ENCODE measurements at places on chromosomes 4 and X.
A peak's percentile ranks its signal among the peaks of the same experiment; 100 is the strongest.

DNA sequence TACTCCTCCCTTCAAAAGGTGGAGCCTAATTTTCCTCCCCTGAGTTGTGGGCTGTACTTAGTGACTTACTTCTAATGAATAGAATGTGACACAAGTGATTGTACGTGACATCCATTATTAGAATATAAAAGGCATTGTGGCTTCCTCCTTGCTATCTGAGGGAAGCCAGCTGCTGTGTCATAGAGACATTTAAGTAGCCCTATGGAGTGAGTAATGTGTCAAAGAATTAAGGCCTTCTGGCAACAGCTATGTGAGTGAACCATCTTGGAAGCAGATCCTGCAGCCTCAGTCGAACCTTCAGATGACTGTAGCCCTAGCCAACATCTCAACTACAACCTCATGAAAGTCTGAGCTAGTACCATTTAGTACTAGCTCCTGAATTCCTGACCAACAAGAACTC lies 76.1 kb downstream of the BCOR start:
- no peak for DNase-seq

DNA sequence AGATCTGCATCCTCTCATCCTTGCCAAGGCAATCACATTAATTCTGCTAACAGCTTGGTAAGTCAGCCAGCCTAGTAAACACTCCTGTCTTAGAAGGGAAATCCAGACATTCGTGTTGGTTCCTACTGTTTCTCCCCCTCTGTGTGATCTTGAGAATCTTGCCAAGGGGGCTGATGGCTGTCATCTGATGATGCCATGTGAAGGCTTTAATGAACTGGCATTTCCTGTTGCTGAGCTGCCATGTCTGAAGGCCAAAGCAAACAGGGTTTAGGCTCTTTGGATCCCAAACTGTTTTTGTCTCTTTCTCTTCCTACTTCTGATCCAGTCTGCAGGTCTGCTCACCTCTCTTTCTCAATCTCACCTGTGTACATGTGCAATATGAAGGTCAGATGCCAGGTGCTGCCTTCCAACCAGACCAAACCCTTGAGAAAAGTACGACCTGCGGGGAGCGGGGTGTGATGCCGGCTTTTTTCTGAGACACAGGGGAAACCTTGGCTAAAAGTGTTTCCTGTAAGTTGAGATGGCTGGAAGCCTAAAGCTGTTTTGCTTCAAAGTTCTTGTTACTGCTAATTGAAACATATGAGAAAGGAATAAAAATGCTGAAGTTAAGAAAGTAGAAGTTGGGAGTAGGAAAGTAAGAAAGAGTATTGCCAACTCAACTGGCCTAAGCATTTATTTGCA lies 532.9 kb downstream of the ANKRD50 start:
- no peak for DNase-seq

- DNase-seq: no peak
Observed at GRCh38 chrX:122248681-122249080, 935.4 kb upstream of the GRIA3 start.

GRCh38 chr4:86971355-86971683 lies 36.5 kb downstream of the AFF1 start:
- DNase-seq: no peak

DNA sequence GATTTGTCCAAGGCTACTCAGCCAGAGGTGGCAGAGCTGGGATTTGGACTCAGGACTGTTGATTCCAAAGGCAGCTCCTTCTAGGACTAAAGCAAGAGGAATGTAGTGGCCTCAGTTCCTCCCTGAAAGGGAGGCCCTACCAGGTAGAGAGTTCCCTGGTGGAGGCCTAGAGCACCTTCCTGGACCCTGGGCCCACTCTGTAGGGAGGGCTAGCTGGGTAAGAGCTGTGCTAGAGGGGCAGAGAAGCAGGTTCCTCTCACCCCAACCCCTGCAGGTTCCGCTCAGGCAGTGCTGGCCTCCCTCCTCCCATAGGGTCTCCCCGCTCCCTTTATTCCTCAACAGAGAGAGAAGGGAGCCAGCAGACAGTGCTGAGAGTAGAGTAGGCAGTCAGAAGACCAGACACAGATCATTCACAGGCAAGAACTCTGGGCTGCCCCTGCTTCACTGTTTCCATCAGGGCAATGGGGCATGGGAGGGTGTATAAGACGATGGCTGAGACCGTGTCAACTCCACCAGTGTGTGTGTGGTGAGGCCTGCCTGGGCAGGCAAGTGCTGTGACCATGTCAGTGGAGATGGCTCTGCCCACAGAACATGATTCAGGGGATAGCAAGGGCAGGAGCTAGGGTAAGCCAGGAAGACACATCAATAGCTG lies 12.4 kb upstream of the PJA1 start:
- DNase-seq: no peak

- no peak for DNase-seq
Observed at GRCh38 chr4:24973747-24974601, 56.8 kb downstream of the LGI2 start.

DNA sequence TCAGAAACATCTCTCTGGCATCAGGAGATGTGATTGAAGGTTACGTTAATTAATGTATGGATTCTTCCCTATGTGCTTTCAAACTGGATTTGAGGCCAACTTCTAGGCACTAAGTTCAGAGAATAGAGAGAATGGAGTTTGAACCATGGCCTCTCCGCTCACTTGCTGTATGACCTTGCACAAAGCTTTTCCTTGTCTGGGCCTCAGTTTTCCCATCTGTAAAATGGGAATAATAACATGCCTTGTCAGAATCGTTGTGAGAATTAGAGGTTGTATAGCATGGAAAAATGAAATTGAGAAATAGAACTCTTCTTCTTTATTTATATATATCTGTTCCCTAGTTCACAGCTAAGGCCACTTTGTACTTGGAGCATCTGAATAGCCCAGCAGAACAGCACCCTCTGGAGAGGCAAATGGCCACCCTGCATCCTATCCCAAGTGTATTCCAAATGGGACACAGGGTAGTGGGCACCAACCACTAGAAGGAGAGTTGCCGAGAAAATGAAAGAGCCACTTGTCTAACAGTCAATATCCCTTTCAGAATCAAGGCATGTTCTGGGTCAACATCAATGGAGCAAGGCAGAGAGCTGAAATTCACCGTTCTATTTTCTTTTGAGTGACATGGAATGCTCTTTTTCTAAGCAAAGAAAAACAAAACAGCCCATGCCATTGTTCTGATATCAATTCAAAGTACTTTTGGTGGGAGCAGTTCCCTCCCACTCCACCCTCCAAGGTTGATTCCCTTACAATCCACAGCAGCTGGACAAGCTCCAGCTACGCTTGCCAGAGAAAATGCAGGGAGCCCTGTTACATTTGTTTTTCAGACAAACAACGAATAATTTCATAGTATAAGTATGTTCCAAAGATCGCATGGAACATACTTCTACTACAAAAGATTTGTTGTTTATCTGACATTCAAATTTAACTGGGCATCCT lies 23.3 kb upstream of the MTM1 start:
- no peak for DNase-seq

DNA sequence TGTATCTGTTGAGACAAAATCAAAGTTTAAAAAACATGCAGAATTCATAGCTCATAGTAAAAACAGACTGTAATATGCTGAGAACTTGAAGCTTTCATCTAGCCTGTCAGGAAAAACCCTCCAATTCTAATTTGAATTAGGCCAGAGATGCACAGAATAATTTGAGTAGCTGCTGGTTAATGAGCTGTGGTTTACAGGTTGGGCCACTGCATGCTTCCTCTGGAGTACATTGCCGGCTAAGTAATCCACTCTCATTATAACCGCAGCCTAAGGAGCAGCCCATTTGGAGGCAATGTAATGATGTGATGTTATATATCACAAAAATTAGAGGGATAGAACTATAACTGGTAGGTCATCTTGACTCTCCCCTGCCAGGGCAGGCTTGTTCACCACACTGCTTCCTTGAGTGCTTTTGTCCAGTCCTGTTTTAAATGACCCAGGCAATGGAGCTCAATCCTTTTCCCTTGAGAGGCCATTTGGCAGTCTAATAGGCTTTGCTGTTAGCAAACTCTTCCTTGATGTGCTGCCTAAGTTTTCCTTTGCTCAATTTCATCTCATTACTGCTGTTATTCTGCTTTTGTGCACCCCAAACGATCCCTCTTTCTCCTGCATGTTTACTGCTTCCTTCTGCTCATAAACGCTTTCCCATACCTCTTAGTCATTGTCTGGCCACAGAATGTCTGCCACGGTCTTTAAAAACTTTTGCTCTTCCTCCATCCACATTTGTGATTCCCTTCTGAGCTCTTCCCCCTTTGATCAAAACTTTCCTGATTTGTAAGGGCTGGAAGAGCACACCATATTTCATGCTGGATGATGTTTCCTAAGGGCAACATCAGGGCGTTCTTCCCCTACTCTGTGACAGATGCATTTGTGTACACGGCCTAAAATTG lies 230.9 kb downstream of the C4orf33 start:
- DNase-seq: no peak

- DNase-seq: no peak
Observed at GRCh38 chrX:131301155-131301554, 12.0 kb upstream of the IGSF1 start.

DNA sequence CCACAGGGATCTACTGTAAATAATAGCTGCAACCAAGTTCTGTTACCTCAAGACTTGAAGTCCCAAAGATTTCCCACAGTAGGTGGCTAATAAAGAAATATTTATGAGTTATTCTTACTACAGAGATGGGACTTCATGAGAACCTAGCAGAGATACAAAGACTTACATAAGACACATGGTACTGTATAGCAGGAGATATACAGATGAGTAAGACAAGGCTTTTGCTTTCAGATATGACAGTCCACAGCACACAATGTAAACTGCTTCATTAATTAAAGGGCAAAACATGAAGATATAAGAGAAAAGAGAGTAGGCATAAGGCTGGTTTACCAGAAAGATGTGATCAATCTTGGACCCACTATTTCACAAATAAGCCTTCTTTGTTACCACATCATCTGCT lies 6.6 kb downstream of the ANKRD17 start:
- DNase-seq: no peak

DNA sequence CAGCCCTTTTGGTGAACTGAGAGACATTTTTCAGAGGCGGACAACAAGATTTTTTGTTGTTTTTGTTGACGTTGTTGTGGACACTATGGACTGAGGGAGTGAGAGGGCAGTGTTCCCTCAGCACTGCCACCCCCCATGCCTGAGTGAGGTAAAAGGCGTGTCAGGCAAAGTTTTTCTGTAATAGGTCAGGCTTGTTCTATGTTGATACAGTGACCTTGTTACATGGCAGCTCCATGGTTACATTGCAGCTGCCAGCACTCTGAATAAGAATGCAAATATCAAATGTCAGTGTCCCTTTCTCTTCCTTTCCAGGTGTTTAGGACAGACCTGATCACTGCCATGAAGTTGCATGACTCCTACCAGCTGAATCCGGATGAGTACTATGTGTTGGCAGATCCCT lies 36.6 kb downstream of the JADE1 start:
- no peak for DNase-seq

DNA sequence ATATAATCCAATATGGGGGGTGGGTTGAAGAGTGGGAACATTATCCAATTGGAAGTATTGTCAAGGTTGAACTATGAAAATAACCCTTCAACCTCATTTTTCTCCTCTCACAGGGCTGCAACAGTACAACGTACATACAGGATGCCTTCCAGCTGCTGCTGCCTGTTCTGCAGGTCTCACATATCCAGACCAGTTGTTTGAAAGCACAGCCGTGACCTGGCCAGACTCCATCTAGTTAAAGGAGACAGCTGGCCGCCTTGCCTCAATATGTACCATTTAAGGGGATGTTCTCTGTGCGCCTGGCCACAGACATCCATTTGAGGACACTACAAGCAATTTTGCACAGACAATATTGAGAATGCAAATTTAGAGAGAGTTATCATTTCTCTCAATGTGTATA lies 75.7 kb downstream of the FAM114A1 start:
- DNase-seq: peak; percentile 53

GRCh38 chrX:56788717-56789122 lies 59.7 kb downstream of the NBDY start:
- no peak for DNase-seq

- no peak for DNase-seq
Observed at GRCh38 chr4:74338792-74339333, 26.1 kb upstream of the EREG start.

DNA sequence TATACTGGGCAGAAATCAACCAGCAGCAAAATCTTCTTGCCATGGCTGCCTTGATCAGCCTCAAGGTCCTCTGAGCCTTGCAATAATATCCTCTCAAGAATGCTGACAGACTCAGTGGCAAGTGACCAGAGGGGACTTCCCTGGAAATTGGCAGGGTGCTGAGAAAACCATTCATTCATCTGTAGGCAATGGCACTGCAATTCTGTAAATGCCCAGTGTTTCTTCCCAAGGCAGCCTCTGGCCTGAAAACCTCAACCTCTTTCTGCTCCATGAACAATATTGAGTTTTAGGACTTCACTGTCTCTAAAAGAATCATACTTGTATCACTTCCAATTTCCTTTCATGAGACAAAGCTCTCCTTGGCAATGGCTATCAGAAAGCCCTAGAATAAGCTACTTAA lies 754.3 kb upstream of the TENM3 start:
- no peak for DNase-seq

DNA sequence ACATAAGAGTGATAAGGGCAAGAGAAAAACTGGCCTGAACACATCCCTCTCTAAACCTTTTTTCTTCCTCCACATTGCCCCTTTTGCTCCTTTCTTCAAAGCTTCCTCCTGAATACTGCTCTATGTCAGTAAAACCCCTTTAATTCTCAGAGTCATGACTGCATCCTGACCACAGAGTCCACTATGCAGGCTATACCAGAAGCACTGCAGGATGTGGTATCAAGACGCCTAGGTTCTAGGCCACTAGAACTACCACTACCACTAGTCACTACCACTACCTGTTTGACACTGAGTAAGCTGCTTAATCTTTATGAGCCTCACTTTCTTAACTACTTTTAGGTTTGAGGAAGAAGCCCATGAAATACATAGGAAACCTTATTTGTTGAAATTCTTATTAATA lies 38.7 kb downstream of the ARHGEF9 start:
- DNase-seq: no peak

- no peak for DNase-seq
Observed at GRCh38 chr4:24745172-24745895, 50.0 kb upstream of the SOD3 start.

DNA sequence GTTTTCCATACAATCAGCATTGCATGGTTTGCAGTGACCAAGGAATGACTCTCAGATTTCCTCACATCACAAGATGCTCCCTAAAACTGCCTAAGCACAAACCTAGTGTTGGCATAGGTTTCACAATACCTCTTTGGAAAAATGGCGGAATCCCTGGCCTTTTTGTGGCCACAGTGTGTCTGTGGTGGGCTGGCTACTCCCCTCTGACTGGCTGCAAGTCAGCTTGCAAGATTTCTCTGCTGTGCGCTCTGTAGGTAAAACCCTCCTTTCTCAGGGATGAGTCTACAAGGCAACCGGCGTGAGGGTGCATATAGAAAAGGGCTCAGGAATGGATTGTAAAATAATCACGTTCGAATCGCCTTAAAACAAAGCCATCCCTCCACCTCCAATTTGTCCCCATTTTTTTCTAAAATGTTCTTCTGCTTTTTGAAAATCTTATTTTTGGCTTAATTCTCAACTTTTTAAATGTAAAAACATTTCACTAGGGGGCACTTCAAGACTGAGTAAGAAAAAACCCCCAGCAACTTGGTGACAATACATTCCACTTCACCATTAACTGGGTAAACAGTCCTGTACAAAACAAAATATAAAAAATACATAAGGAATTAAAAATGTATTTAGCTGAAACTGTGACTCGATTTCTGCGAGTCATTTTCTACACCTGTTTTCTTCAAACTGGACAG lies 235.6 kb downstream of the STIM2 start:
- DNase-seq: no peak

- DNase-seq: no peak
Observed at GRCh38 chr4:113587156-113587555, 174.4 kb downstream of the CAMK2D start.

- DNase-seq: no peak
Observed at GRCh38 chr4:47374477-47374876, 89.0 kb downstream of the COMMD8 start.

GRCh38 chr4:36198068-36198808 lies 46.1 kb downstream of the ARAP2 start:
- no peak for DNase-seq
